ENCODE measurements at places on chromosomes 3 and 15. TPM values are rescaled to one million over a fixed set of nuclear protein-coding genes. Genes with fewer than 3 reads are reported as not detected.

The CASR gene
- not detected for total RNA-seq

The KLHL6 gene
- 34.1 TPM for total RNA-seq

The CELF6 gene
- total RNA-seq = 1.7 TPM

The ANO10 gene
- total RNA-seq = 11.8 TPM

GRCh38 chr15:76313731-76314130 is 2.5 kb upstream of the ETFA start:
- no peak for DNase-seq

GRCh38 chr15:44537735-44538240 is 841 bp downstream of the EIF3J start:
- no peak for DNase-seq

DNA sequence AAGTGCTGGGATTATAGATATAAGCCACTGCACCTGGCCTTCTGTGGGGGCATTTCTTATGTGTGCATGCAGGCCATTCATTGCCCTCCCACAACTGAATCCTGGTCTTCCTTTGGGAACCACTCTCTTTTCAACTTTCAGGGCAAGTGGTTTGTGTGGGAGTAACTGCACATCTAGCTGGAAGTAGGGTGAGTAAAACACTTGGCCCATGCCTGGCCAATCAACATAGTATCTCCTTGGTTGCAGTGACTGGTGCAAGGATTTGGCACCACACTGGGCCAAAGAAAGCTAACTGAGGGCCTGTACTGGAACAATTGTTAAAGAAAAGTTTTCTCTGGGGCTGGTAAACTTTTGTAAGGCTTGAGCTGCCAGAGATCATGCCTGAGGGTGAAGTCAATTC is 189.2 kb upstream of the FEZF2 start:
- DNase-seq = no peak

- peak; percentile 26 for DNase-seq
These were observed 80.3 kb downstream of the PEX5L start for GRCh38 chr3:179956416-179956830.

DNA sequence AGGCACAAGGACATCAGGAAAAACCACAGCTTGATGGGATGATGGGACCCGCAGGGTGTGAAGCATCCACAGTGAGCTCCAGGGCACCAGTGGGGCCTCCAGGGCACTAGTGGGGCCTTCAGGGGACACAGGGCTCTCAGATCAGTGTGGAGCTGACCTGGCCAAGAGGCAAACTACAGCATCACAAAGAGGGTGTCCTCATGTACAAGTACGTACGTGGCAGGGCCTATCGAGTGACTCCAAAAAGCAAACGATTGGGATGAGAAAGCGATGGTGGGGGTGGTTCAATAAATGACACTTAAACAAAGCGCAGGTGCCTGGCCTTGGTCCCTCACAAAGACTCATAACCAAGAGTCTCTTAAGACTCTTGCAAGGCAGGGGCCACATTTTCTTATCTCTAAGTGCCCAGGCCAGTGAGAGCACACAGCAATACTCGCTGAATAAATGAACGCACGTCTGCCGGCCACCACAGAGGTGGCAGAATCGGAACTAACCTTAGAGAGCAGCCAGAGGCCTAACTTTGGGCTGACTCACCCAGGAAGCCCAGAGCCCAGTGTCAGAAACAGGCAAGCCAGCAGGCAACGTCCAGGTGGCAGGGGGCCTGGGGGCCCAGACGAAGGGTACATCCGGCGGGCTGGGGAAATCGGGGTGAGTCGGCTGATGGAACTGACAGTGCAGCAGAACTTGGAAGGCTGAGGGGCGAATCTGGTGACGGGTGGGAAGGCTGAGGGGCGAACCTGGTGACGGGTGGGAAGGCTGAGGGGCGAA is 8.7 kb downstream of the PCSK6 start:
- DNase-seq = no peak

- DNase-seq = no peak
These were observed 45.0 kb downstream of the COPS2 start for GRCh38 chr15:49110158-49110944.

DNA sequence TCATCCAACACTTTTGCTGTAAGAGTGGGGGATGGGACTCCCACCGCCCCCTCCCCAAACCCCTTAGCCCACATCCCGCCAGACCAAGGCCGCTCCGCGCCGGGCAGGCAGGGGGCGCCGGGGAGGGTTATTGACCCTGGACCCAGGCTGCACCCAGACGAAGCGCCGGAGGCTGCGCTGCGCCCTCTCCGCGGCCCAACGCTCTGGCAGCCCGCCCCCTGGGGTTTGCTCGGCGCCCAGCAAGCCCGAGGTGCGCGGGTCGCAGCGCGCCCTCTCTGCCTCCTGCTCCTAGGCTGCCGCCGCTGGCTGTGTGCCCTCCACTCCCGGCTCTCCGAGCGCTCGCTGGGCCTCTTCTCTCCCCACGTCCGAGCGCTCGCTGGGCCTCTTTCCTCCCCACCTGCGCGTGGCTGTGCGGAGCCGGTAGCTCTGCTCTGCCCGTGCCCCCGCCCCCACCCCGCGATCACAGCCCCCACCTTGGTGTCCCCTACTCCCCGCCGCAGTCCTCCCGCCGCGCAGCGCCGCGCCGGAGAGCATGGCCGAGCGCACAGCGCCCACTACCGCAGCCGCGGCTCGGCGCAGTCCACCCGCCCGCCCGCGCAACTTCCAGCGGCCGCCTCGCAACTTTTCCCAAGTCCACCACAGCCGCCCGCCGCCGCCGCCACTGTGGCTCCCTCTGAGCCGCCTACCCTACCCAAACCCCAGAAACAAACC is 1.2 kb downstream of the MECOM start:
- DNase-seq = peak; percentile 67

- DNase-seq = no peak
These were observed 714 bp downstream of the ECT2 start for GRCh38 chr3:172751175-172751704.

GRCh38 chr15:35560258-35560657 is 14.3 kb upstream of the DPH6 start:
- DNase-seq = no peak

GRCh38 chr15:47929138-47929803 is 191.5 kb upstream of the SLC24A5 start:
- DNase-seq = no peak

DNA sequence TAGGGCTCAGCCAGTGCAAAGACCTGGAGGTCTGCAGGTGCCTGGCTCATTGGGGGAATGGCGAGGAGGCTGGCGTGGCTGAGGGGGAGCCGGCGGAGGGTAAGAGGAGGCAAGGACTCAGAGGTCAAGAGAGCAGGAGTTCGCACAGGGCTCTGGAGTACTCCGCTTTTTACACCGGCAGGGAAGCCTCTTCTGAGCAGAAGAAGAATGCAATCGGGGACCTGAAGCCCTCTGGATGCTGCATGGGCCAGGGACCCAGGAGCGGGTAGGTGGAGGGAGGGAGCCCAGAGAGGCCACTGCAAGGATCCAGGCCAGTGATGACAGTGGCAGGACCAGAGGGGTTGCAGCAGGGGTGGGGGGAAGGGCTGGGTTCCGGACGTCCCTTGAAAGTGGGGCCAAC is 70.4 kb upstream of the TAMM41 start:
- no peak for DNase-seq

DNA sequence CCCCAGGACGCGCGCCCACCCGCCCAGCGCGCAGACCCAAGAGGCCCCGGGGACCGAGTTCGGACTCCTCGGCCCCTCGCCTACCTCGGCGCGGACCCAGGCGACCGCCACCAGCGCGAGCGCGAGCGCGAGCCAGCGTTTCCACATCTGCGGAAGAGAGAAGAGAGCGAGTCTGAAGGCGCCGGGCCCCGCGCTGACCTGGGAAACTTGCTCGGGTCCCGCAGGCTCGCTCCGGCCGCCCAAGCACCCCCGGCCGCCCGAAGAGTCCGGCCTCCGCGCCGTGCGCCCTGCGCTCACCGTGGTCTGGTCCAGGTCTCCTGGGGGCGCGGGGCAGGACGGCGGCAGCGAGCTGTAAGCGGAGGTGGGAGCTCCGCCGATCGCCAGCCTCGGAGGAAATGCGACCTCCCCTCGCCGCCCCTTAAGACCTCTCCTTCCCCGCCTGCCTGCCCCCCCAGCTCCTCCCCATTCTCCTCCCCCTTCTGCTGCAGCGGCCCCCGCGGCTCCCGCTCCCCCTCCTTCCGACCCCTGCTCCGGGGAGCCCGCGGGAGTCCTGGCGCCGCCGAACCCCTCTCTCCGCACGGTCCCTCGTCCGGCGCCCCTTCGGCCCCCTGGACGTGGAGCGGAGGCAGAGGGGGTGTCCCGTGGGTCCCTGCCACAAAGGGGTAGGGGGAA is at the start of gene FSTL1:
FSTL1 (minus strand) TSS at position 393 of the 672 bp plus-strand sequence; CDS start at position 147, 246 bp downstream.
- DNase-seq = peak; percentile 48

GRCh38 chr15:27844018-27844666 is 255.0 kb downstream of the OCA2 start:
- no peak for DNase-seq

DNA sequence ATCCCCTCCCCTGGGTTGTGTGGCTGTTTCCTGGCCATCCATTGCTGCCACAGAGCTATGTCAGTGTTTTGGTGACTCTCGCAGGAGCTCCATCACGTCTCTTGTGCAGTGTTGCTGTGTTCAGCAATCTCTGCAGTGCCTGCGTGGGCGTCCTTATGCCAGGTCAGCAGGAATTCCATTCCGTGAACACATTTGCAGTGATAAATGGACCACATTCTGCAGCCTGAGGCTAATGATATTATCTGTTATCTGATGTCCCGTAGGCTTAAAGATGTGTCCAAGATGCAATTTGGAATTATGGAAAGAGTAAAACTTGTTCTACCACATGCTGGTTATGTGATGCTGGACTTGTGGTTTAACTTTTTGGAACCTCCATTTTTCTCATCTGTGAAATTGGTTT is 25.5 kb upstream of the COL6A6 start:
- no peak for DNase-seq

GRCh38 chr3:144638009-144638408 is 666.4 kb downstream of the DIPK2A start:
- no peak for DNase-seq

DNA sequence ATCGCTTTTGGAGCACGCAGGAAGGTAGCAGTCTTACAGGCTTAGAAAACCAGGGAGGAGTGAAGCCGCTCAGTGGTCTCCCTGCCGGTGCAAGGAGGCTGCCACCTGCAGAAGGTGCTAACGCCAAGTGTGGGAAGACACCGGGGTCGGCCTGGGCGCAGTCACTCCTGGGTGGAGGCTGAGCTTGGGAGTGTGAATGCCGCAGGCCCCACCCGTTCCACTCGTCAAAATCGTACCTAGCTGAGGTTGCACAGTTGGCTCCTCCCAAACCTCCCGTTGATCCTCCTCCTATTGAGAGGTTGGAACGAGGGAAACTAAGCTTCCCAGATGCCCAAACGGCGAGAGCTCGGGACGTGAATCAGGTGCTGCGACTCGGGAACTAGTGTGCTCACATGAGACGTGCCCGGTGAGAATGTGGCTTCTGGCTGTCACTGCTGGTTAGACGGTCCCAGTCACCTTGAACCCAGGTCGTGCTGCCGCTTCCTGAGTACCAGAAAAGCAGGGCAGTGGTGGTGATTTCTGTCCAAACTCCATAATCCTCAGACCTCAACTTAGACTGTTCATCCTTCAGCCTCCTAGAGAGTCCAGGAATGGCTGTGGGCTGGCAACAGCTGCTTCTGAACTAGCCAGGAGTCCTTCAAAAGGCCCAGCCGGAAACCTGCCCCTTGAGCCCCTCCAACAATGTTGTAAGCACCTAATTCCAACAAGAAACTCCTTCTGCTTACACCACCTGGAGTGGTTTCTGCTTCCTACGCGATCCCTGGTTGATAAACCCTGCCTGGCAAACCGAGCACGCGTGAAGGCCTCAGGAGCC is 156.0 kb downstream of the XXYLT1 start:
- no peak for DNase-seq
